Umbilical cord (tissue), 2 donors: ENCODE measurements at places on chromosomes 4 and X. TPM values are rescaled to one million over a fixed set of nuclear protein-coding genes. Genes with fewer than 3 reads are reported as not detected.

Gene CT45A5
- 0.72 TPM for total RNA-seq

Gene MAGEC3
- total RNA-seq = not detected

Gene GRIA2
- 4.1 TPM for total RNA-seq

GRCh38 chr4:68346461-68346860 is 3.4 kb downstream of the YTHDC1 start:
- no peak for DNase-seq

DNA sequence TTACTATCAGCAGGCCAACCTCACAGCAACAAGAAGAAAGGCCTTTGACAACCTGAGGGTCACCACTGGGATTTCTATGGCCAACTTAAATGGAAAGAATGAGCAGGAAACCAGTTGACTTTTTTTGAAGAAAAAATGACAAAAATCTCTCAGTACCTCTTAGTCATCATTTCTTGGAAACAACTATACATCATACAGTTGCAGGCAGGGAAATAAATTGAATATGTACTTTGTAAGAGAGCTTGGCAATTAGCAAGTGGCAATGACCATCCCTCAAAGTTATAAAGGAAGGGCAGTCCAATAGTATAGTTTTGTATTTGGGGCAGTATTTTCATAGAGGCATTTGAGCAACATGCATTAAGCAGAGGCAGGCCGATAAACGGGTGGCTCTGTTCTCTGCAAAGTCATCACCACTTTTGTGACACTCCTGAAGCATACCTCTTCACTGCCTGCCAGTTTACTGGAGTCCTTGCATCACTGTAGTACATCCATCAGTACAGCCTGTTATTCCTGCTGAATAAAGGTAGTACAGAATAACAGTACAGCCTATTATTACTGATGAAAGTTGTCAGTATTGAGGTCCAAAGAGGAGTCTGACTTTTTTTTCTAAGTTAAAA is 83.3 kb upstream of the AMELX start:
- DNase-seq = no peak

- DNase-seq = no peak
These were observed 13.7 kb upstream of the TLR8 start for GRCh38 chrX:12892716-12893115.

DNA sequence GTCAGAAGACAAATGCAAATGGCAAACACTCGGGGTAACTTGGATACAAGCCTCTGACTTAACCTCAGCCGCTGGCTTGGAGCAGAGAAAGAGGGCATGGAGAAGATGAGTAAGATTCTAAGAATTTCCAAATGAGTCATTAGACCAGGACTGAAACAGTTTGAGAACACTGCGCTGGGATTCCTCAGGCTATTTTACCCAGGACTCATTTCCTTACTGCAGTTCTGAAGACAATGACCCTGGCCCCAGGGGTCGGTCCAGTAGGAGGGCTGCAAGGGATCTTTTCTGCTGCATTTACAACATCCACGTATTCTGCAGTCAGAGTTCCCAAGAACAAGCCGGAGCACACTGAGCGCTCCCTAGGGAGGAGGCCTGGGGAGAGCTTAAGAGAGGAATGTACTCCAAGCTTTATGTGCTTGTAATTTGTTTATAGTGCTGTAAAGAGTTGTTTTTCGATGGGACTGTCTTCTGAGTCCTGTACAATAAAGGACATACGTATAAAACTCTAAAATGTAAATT is 27.3 kb upstream of the SORBS2 start:
- DNase-seq = peak; percentile 96

DNA sequence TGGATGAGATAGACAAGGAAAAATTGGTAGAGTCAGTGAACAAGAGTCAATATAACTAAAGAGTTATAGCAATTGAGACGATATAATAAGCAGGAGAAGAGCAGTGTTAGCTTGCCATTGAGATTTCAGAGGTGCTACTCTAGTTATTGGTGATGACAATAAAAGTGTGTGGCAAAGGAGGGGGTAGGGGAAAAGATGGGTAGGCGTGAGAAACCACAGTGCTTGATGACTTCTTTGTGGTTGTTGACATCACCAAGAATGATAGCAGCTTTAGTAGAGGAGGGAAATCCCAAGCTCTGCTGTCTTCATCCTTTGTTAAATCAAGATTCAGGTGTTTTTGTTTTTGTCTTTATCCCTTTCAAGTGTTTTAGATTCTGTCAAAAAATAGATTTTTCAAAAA is 179.9 kb upstream of the PPP3CA start:
- DNase-seq = no peak

GRCh38 chrX:72037601-72038000 is 94.1 kb downstream of the RTL5 start:
- DNase-seq = no peak

DNA sequence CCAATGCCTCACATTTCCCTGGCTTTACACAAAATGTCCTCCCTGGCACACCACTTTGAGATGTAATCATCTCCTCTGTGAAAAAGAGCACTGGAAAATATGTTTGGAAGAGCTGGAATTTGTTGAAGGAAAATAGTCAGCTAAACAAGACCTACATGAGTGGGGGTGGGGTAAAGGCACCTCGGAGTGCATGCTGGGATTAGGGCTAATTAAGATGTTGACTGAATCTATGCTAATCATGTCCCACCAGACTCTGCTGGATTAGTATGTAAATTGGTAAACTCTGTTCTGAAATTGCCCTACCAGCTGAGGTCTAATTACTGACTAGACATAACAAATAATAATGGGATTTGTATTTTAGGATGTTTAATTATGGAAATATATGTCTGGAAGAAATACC is 46.8 kb upstream of the MID1 start:
- DNase-seq = no peak

DNA sequence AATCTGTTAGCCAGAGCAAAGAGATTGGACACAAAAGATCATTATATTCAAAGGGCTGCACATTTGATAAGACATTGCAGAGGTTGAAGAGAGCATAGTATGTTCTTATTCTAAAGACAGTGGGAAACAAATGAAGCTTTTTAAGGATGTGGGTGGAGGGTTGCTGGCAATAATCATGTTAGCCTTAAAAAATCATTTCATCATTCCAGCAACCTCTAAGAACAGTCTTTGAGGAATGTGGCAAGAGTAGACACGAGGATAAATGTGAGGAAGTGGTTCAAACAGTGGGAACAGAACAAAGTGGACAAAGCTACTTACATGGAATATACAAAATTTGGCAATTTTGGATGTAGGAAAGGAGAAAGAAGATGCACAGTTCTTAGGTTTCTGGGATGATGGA is 167.3 kb upstream of the SPRY1 start:
- DNase-seq = no peak

DNA sequence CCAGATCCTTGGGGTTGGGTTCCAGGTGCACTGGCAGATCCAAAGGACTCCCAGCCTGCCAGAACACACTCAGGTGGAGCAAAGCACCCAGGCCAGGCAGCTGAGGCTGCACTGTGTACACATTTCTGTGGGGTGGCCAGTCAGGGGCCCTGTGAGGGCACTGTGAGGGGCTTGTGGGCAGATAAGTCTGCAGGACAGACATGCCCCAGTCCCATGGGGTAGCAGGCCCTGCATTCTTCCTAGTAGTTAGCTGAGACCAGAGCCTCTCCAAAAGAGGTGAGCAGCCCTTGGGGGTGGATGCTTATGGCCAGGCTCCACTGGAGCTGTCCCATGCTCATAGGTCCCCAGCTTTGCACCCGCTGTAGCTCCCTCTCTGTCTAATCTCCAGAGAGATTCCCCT is 7.6 kb downstream of the ETDB start:
- no peak for DNase-seq

DNA sequence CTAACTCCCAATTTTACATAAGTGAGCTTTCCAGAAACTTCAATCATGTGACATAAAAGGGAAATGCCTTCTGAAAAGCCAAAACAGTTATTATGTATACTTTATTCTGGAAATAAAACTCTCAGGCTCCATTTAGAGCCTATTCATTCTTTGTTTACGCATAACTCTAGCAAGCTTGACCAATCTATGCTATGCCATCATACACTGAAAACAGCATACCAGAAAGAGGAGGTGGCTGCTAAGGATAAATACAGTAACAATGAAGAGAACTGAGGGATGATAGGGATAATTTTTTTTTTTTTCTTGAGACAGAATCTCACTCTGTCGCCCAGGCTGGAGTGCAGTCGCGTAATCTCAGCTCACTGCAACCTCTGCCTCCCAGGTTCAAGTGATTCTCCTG is 24.4 kb downstream of the CDKL2 start:
- DNase-seq = no peak

- DNase-seq = no peak
These were observed 22.4 kb upstream of the ARMCX4 start for GRCh38 chrX:101462892-101463291.

- DNase-seq = no peak
These were observed 89.7 kb downstream of the SPOCK3 start for GRCh38 chr4:167144605-167145004.

DNA sequence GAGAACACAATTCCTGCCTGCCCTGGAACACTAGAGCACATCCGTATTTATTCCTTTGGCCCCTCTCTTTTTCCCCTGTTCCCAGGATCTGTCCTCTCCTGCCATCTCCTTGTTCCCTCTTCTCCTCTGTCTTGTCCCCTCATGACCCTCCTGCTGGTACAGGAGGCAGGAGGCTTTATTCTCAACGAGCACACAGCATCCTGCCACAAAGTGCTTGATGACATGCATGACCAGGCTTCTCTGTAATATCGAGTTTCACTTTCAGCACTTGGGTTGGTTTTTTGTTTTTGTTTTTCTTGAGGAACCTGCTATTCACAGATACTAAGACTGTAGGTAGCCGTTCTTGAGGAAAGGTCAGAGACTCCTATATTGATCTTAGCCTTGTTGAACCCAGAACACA is 35.3 kb downstream of the NALF2 start:
- DNase-seq = no peak

DNA sequence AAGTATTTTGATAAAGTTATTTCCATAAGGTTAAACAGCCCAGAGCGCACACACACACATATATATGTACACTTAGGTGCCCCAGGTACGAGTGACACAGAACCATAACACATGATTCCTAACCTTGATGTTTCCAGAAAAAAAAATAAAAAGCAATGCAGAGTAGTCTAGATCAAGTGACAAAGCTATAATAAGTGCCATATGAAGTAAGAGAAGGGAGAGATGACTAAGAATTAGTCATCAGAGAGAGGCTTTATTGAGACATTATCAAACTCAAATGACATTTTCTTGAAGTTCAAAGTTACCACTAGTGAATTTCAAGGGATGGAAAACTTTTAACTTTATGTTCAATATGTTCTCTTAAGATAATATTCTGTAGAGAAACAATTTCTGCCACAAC is 215.0 kb downstream of the HTR2C start:
- DNase-seq = no peak

GRCh38 chrX:63746278-63746677 is 38.7 kb downstream of the ARHGEF9 start:
- DNase-seq = no peak
